ENCODE measurements at places on chromosomes 7 and 10.

- DNase-seq = no peak
These were observed 122.3 kb upstream of the LYZL2 start for GRCh38 chr10:30751678-30752331.

GRCh38 chr7:82393076-82393839, 50.3 kb downstream of the CACNA2D1 start:
- DNase-seq = no peak

- DNase-seq = no peak
These were observed 35.0 kb upstream of the ATP6V0A4 start for GRCh38 chr7:138832966-138833365.

DNA sequence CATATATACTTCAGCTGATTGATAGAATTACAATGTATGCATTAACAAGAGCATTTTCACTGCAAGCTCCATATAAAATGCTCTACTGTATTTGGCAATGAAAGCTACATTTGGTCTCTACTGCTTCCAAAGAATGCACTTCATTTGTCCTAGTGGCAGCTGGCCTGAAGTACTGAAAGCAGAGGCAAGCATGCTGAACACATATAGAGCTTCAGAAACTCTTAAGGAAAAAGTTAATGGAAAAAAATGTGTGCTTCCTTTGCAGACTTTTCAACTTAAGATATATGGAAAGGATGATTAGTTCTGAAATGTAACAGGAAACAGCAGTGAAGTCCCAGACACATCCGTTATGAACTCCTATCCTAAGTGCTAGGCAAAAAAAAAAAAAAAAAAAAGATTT, 537.1 kb upstream of the POM121L12 start:
- no peak for DNase-seq

- no peak for DNase-seq
These were observed 102.3 kb downstream of the NOC3L start for GRCh38 chr10:94260455-94260854.

- no peak for DNase-seq
These were observed 12.7 kb upstream of the SNX8 start for GRCh38 chr7:2326951-2327350.

GRCh38 chr10:81843042-81843441, 32.0 kb upstream of the NRG3 start:
- no peak for DNase-seq

- DNase-seq = no peak
These were observed 12.3 kb downstream of the SCART1 start for GRCh38 chr10:133465950-133466474.

DNA sequence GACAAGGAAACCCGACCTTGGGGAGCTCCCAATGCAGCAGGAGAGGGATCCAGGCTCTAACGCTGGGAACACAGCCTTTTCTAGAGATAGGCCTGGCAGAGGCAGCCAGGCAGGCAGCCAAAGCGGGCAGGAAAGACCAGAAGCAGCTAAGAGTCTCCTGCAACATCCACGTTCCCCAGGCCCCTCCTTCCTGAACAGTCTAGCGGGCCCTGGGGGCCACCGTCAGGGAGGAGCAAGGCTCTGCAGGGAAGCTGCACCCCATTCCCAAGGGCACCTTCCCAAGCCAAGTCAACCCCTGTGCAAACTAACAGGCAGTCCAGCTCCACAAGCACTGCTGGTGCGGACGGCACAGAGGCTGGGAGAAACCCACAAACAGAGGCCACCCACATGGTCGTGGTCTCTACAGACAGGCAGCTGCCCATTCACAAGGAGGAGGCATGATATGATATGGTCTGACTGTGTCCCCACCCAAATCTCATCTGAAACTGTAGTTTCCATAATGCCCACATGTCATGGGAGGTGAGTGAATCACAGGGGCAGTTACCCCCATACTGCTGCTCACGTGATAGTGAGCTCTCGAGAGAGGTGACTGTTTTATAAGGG, 115.7 kb downstream of the MAD1L1 start:
- DNase-seq = peak; percentile 20

DNA sequence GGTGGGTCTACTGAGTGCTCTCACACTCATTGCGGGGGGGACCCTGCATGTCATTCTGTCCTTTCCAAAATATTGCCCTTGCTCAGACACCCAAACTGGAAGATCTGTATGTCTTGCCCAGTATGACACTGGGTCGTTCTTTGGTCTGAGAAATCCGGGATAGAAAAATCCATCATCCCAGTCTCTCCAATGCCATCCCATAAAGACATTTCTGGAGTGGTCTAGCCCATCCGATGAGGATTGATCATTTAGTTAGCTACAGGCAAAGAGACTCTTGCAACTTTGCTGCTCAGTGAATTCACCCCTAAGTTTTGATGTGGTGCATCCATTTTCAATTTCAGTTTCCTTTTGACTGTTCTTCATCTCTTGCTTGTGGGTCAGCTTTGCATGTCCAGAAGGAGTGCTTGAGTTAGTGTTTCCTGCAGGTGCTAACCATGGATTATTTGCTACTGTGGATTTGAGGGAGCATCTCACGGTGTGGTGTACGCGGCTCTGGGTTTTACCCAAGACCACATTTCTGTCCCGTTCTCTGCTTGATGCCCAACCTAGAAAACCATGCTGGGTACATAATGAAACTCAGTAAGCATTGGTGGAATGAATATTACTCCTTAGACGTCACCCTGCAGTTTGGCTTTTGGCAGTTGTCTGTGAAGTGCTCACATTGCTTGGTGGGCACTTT, 247.0 kb upstream of the MKI67 start:
- no peak for DNase-seq

GRCh38 chr10:30992681-30993080, 39.0 kb downstream of the ZNF438 start:
- no peak for DNase-seq

- no peak for DNase-seq
These were observed 64.5 kb downstream of the CARD11 start for GRCh38 chr7:2979201-2979631.

DNA sequence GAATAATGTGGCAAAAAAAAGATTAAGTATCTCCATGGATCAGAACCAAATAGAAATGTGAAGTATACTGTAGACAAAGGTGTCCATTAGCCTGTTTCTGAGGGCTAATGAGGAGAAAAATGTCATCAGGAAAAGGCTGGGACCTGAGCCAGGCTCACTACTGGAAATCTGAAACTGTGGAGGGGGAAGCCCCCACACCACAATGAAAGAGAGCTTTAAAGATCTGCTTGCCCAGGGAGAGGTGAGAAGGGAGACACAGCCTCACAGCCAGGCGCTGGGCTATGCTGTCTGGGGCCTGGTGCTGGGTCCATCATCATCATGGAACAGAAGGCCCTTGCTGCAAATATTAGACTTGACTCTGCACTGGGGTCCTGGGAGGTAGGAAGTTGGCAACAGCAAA, 90.4 kb downstream of the OSBPL3 start:
- peak; percentile 27 for DNase-seq

GRCh38 chr10:3757638-3758490, 27.1 kb downstream of the KLF6 start:
- no peak for DNase-seq

GRCh38 chr10:11881477-11882417, 58.6 kb downstream of the PROSER2 start:
- peak; percentile 1 for DNase-seq

DNA sequence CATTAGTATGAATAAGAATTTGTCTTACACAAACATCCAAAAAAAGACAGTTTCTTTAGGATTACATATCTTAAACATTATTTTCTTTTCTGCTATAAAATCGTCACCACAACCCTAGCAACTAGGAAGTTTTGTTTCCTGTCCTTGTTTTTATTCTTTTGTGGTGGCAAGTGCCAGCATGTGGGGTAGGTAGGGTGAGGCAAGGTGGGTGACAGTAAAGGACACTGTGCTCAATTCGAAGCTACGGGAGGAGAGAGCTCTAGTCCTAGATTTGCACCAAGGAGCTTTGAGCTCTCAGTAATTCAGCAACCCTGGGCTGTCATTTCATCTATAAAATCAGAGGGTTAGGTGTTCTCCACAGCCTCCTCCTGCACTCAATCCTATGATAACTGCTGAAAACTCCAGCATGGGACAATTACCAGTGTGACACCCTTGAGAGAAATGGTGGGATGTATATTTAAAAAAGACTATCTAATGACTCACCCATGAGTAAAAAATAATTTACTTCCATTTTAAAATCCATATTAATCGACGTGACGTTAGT, 187.1 kb downstream of the FAM107B start:
- no peak for DNase-seq

GRCh38 chr10:21214329-21214728, 311.2 kb downstream of the SKIDA1 start:
- no peak for DNase-seq

DNA sequence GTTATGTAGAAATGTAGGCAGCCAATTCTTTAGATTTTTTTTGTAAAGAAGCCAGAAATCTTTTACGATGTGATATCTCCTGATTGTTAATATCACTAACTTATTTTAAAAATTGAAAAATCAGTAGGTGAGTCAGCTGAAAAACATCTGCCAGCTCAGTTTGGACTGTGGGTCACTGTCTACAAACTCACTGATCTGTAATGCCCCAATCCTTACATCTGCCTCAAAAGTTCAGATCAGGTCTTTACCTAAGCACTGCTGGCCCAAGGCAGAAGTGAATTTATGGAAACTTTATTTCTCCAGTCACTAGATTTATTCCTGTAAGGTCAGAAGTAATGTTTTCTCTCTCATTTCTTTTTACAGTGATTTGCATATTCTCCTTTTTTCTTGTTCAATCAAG, 31.0 kb upstream of the FAM13C start:
- no peak for DNase-seq

DNA sequence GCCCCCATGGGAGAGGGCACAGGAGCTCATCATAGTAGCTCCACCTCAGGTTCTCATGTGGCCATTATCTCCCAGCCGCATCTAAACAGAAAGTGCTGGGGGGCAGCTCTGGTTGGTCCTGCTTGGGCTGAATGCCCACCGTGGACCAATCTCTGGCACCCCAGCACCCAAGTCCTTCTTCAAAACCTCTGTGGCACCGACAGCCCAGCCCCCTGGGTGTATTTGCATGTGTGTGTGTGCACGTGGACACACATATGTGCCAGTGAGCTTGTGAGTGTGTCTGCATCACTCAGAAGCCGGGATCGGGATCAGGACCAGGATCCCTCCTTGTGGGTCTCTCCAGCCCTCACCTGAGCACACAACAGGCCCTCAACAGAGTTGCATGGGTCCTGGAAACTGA, 68.2 kb downstream of the ALOX5 start:
- no peak for DNase-seq

DNA sequence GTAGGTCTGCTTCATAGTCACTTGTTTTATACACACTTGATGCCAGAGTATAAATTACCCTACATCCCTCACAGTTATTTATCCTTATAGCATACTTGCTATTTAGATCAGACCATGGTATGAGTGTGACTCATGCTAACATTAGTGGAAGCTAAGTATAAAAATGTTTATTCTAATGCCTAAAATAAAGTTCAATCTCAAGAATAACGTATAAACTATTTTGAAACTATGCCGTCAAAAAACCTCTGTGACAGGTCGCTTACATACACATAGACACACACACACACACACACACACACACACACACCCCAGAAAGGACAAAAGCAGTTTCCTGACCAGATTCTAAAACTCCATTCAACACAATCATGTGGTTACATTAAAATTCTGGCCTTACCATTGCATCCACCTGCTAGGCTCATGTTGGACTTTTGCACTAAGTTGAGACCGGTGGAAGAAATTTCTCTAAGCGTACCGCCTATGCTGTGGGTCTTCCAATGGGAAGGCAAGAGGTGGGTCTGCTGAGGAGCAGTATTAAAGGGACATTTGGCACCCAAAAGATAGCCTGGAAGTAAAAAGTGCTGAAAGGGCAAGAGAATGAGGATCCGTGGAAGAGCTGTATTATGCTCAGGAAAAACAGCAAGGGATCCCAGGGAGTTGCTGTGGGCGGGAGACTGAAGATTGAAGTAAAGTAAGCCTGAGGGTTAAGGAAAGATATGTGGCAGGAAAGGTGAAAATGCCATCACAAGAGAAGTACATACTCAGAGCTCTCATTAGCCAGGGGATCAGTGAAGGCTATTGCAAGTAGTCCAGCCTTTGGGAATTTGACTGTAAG, 5.0 kb downstream of the FOXP2 start:
- peak; percentile 77 for DNase-seq

GRCh38 chr10:63675171-63675570, 154.0 kb downstream of the REEP3 start:
- no peak for DNase-seq

- peak; percentile 65 for DNase-seq
These were observed 121.2 kb downstream of the BAMBI start for GRCh38 chr10:28798428-28798955.

DNA sequence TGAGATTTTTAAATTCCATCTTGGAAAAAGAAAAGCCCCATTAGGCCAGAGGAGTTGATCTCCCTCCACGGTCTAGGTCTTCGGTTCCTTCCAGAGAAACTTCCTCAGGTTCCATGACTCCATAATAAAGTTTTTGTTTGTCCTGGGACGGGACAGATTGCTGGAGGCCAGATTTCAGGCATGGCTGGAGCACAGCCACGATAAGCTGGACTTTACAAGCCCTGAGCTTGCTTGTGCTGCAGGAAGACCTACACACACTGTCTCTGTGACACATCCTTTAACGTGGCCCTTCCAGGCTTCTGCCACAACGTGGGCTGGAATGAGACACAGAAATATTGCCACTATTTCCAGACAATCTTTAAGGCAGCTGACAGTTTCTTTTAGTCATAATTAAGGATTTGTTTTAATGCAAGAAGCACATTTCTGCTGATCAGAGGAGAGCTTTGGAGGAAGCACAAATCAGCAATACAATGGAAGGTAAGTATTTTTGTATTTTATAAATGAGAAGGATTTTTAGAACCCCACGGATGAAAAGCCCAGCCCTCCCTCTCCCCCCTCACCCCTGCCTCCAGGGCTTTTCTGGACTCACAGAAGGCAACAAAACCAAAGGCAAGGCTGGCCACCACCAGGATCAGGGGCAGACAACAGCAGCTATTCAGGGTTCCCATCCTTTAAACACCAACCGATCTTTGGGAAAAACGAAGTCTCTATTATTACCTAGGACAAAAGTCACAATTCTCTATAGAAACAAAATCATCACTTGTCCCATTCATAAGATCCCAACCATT, 6.5 kb downstream of the CTBP2 start:
- DNase-seq = no peak

GRCh38 chr10:67433276-67433675, 262.7 kb downstream of the CTNNA3 start:
- DNase-seq = no peak

- peak; percentile 51 for DNase-seq
These were observed 10.6 kb upstream of the CPVL start for GRCh38 chr7:29156907-29157452.

- peak; percentile 61 for DNase-seq
These were observed 25.8 kb downstream of the TES start for GRCh38 chr7:116236020-116236630.

DNA sequence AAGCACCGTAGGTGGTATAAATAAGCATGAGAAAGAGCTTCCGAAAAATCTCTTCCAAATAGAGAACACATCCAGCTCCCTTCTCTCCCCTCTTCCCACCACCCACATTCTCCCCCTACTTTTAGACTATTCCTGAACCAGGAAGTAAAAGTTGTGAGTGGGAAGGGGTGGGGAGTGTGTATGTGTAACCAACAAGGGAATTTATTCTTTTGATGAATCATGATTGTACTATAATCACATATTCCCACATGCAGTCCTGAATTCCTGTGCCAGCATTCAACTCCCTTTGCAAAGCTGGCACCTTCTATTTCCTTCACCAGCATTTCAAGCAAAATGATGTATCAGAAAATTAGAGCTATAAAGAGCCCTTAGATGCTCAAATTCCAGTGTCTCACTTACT, 230.6 kb upstream of the CHRM2 start:
- no peak for DNase-seq

- DNase-seq = peak; percentile 14
These were observed 82.3 kb downstream of the ANKRD7 start for GRCh38 chr7:118306771-118307170.

- DNase-seq = no peak
These were observed 355.8 kb upstream of the VSTM2A start for GRCh38 chr7:54186336-54186735.
